Inflammatory macrophage treated with lipopolysaccharide for 1 hour (primary cell): ENCODE measurements at places on chromosomes 16 and 17.

DNA sequence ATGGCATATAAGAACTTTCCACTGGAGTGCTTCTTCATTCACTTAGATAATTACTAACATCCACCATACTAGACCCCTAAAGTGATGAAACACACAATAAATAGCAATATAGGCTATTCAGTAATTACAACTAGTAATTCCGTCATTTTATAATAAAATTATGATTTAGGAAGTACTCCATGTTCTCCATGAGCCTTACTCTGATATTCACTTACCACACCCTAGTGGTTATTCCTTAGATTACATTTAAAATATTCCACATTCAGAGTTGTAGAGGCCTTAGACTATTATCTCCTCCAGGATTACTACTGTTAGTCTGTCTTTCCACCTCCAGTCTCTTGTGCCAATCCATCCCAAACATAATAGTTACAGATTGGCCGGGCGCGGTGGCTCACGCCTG is 62.4 kb downstream of the STH start:
- peak; percentile 25 for DNase-seq

DNA sequence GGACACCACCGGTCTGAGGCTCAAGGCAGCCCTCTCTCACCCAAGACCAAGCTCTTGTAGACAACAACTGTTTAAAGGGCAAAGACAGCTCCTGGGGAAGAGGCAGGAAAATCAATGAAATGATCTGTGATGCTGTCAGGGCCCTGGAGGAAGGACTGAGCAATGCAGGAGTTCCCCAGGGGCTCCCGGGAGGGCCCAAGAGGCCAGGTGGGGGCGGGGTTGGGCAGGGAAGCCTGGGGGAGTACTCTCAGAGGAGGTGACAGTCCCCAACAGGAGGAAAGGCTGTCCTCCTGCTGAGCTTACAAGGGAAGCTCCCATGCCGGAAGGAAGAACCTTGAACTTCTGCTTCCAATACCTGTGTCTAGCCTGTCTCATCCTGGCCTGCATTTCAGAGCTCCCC is 8.3 kb upstream of the NOS2 start:
- peak; percentile 12 for DNase-seq

DNA sequence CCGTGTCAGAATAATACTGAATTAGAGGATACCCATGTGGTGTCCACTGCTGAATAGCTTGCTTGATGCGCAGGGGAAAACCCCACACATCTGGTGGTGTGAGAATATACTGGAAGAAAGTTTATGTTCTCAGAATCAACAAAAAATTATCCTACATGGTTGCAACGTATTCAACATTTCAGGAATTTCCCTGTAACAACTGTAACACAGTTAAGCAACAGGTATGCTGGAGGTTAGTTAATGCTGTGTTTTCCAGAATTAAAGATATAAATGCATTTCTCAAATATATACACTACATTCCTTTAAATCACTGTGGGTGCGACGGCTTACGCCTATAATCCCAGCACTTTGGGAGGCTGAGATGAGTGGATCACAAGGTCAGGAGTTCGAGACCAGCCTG is 5.4 kb downstream of the CNOT1 start:
- DNase-seq, result peak; percentile 53

GRCh38 chr16:31135535-31136286 is at the start of gene PRSS8:
Gene PRSS8 (minus strand): TSS chr16:31135727. CDS start chr16:31135498, 229 bp downstream.
- DNase-seq, result no peak

DNA sequence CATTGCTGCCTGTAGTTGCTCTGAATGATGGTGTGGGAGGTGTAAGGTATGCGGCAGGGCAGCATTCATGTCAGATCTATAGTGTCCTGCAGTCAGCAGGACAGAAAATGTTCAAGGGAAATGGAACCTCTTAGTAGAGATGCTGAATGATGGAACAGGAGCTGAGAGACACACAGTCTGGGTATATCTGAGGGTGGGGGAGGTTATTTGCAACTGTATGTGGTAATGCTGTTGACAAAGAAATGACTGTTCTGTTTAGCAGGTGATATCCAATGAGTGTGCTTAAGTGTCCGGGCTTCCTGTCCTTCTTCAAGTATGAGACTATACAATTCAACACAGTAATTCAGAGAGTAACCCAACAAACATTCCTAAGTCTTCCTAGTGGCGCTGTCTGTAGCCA is 46.6 kb downstream of the STH start:
- DNase-seq, result no peak

- DNase-seq, result no peak
These were observed 2.6 kb downstream of the MXRA7 start for GRCh38 chr17:76707985-76708807.

DNA sequence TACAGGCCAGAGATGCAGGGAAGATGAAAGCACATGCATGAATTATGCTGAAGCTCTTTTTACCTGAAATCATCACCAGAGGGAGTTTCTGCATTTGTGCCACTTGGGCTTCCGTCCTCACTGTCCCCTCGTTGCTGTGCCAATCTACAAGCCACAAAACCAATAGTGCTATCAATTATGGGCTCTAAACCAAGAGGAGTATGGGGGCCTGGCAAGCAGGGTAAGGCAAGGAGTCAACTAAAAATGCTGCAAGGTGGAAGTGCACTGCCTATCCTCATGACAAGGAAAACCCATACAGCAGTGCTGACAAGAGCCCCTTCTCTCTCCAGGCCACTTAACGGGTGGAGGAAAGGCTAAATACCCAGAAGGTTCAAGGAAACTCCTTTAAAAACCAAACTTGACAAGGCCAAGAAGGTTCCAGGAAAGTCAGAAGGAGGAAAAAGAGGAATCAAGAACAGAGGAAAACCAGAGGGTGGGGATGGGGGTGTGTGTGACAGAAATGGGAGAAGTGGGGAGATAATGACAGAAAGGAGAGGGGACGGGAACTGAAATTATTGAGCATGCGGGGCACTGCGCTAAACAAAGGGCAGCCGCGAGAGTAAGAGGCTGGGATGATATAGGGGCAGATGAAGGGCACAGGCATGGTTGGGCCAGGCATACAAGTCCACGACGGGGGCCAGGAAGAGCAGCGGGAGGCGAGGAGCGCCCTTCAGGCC is 674 bp downstream of the C17orf75 start:
- DNase-seq, result no peak

- peak; percentile 38 for DNase-seq
These were observed 2.1 kb downstream of the SLC2A4 start for GRCh38 chr17:7283471-7284216.

GRCh38 chr17:3904501-3904900 is 11.6 kb upstream of the CAMKK1 start:
- DNase-seq, result no peak

DNA sequence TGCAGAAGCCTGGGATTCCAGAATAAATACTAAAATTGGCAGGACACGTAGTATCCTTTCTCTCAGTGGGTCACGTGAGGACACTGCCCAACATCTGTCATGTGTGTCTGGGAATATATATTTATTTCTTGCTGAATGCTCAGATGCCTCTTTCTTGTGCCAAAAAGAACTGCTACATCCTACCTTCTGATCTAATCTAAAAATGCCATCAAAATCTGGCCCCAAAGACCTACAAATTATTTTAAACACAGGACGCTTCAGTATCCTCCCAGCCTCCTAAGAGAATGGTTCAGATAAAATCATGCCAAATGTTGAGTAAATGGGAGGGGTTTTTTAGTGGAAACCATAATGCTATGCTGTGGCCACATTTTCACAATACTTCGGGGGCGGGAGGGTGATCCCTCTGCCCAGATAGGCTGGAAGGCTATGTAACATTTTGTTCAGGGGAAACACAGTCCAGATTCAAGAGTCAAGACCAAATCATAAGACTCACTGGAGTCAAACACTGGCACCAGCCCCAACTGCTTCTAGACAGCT is 22.9 kb upstream of the CORO6 start:
- peak; percentile 89 for DNase-seq

DNA sequence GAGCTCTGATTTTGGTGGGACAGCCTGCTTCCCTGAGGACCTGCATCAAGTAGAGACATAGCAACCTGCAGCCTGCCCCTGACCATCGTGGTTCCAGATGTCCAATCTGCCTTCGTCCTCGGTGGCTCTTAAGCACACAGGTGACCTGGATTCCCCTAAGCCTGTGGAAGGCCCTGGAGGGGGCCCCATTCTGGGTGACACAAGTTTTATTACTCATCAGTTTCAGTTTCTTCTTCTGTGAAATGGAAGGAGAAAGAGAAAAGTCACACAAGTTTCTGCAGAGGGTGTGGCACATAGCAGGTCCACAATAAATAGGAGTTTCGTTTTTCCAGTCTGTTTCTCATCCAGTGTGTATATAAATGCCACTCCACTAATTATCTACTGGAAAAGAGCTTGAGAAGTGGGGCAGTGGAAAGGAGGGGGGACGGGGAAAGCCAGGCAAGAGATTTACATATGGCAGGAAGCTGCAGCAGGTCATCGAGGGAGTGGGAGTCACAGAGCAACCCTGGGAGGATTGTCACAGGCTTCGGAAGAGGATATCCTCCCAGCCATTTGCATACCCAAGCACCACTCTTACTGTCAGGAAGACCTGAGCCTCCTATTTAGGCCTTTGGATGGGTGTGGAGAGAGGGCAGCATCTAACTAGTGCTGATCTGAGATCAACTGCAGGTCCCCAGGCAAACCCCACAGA is 10.0 kb upstream of the NOS2 start:
- DNase-seq, result peak; percentile 16

GRCh38 chr16:49336581-49336980 is 37.0 kb upstream of the C16orf78 start:
- DNase-seq, result no peak

DNA sequence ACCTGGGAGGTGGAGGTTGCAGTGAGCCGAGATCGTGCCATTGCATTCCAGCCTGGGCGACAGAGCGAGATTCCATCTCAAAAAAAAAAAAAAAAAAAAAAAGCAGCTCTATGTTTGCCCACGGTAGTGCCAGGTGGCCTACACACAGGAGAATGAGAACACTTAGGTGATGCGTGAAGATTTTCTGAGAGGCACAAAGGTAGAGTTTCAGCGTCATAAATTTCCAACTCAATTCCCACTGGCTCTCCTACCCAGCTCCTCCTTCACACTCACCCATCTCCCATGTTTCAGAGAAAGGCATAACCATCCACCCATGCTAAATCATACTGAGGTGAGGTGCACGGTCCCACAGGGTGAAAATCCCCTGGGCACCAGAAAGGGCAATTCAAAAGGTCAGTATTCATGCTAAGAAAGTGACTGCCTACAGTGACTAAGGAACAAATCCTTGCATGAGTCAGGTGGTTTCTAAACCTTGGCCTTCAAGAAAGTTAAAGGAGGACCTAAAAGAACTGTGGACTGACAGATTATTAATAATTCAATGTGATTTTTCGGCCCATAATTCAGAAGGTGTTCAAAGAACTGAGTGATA is 4.8 kb downstream of the DCAKD start:
- DNase-seq, result no peak

DNA sequence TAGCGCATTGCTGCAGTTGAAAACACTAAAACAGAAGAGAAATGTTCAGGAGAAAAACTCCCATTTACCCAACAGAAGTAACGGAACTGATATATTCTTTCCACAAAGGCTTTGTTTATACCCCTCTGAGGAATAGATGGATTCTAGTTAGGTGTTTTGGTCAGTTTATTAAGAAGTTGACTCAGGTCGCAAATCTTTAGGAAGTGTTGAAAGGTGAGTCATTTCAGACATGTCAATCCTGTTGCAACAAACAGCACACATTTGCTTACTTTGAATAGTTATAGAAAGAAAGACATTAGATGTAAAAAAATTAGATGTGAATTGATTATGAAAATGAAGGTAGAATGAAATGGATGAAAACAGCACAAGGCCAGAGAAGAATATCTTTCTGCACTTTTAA is 941.0 kb downstream of the KCNJ2 start:
- DNase-seq, result no peak

DNA sequence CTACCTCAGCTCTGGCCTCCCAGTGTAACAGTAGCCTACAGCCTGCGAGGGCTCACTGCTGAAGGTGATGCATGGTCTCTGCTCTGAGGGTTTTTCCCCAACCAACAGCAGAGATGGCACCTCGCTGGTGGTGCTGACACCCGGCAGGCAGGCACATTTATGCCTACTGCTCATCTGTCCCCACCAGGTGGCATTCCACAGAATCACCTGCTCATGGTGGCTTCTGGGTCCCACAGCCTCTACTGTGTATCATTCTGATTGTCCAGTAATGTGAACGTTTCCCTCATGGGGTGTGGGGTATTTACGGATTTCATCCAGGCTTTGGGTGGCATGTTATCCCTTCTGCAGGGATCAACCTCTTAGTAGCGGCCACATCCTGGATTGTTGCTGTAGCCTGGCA is 331.5 kb downstream of the SNX29 start:
- no peak for DNase-seq

DNA sequence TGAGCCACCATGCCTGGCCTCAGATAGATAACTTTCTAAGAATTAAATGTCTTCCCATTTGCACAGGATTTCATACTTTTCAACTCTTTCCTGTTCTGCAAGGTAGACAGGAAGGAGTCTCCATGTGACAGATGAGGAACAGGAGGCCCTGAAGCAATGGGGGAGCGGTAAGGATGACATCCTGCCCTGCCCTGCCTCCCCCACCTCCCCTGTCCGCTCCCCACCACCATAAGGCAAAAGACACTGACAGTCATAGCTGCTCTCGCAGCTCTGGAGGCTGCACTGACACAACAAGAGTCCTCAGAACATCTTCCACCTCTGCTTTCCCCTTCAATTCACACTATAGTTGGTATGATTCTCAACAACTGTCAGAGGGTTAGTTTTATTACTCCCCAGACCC is 9.7 kb downstream of the CENPV start:
- DNase-seq, result no peak

- no peak for DNase-seq
These were observed 134.5 kb upstream of the CHMP6 start for GRCh38 chr17:80856863-80857755.

GRCh38 chr16:76531236-76531635 is 254.0 kb downstream of the CNTNAP4 start:
- no peak for DNase-seq

DNA sequence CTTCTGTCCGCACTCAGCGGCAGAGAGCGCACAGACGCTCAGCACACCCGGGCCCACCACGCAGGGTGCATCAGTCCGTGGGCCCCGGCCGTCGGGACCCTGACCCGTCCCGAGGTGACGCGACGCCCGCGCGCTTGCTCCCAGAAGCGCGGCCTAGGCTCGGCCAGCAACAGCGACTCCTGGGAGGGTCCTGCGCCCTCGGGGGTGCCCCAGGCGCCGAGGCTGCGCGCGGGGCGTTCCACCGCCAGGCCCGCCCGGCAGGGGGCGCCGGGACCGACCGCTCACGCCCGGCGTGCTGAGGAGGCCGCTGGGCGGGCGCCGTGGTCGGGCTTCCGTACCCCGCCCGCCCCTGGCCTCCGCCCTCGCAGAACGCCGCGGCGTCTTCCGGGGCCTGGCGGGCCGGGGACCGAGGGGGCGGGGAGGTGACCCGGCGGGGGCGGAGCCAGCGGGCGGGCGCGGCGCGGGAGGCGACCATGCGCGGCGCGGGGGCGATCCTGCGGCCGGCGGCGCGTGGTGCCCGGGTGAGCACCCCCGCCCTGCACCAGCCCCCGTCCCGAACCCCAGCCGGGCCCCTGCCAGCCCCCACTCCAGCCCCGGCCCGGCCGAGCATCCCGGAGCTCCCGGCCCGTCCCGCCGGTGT is at the start of gene CISD3:
CISD3 (plus strand) TSS at position 456 of the 640 bp plus-strand sequence; CDS start at position 474, 18 bp downstream.
- DNase-seq, result peak; percentile 44

- no peak for DNase-seq
These were observed 134.5 kb downstream of the CDH13 start for GRCh38 chr16:82761236-82761635.

GRCh38 chr16:4606354-4606753 is 8.3 kb downstream of the UBALD1 start:
- DNase-seq, result no peak
